ENCODE measurements at places on chromosomes 7 and 10. TPM values are rescaled to one million over a fixed set of nuclear protein-coding genes. Genes with fewer than 3 reads are reported as not detected.

- no peak for DNase-seq
These were observed 112.2 kb downstream of the ZMYND11 start for GRCh38 chr10:247480-247879.

MSMB gene
- total RNA-seq: 4.0 TPM

GRCh38 chr10:49738616-49739360, 23.3 kb downstream of the OGDHL start:
- DNase-seq: no peak

DNA sequence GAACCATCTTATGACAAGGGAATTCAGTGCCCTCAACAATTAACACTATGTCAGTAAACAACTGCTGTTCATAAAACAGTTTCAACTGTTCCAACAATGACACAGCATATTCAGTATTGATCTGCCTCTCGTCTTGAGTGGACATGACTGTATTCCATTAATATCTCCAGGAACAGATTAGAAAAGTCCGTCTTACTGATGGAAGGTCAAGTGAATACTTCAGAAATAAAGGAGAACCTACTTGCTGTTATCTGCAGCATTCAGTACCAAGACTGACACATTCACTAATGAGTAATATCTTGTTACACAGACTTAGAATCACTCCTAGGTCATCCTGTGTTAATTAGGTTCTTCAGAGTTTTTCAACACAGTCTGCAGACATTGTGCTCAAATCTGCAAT, 12.1 kb downstream of the KBTBD2 start:
- DNase-seq: no peak

GRCh38 chr7:26071622-26072456, 80.2 kb upstream of the NFE2L3 start:
- no peak for DNase-seq

GLI3 gene
- 10.2 TPM for total RNA-seq

SLC13A1 gene
- not detected for total RNA-seq

GRCh38 chr7:51797371-51797770, 480.8 kb upstream of the COBL start:
- DNase-seq: no peak

DNA sequence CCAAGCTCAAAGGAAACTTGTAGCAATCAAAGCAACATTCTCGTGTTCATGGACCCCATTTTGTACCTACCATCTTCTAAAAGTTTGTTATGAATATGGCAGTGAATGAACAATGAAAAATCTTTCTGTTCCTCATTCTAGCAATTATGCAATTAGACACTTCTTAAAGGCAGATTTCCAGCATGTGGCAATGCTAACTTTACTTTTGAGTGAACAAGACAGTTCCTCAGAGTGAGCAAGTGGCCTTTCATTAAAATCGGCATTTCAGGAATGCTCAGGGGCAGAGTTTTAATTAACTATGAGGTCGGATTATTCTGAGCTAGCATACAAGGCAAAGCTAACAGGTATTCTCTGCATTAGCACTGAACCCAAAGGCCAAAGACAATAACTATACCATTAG, 48.4 kb upstream of the NFE2L3 start:
- no peak for DNase-seq

GRCh38 chr7:54179321-54180029, 362.7 kb upstream of the VSTM2A start:
- no peak for DNase-seq

DNA sequence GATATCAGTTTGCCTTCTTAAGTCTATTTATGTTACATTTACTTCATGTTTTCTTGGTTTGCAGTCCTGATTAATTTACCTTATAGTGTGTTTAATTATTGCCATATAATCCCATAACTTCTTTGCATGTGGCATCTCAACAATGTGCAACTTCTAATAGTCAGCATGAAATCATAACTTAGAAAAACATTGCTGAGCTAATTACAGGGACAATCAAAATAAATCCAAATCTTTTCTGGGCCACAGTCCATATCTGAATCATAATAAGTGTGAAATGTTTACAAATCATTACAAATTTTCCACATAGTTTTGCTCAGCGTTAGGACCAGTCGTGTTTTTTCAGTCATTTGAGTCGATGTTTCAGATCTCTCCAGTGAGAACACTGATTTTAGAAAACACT, 29.1 kb upstream of the CABCOCO1 start:
- no peak for DNase-seq

- DNase-seq: no peak
These were observed 286.3 kb upstream of the ZMIZ1 start for GRCh38 chr10:78782441-78782840.

ATG9B gene
- total RNA-seq: 0.44 TPM

LRRC4 gene
- 3.2 TPM for total RNA-seq

PCDH15 gene
- not detected for total RNA-seq

DNA sequence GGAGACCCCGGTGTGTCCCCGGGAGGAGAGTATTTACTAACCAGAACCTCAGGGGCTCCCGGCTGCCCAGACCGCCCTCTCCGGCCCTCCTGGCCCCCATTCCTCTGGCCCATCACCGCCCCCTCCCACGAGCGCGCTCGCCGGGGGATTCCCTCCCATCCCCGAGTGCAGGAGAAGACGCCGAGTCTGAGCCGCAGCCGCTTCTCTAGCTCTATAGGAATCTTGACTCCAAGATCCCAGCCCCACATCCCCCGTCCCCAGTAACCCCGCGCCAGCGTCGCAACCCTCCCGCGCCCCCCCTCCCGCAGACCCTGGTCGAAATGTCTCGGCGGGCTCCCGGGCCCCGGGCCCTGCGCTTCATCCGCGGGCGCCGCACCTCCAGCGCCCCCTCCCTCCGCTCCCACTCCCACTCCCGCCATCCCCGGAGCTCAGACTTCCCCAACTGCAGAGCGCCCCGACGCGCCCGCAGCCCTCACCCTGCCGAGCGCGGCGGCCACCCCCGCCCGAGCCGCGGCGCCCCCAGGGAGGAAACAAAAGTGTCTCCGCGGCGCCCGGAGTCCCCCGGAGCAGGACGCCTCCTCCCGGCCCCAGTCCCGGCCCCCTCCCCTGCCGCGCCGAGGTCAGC, 541 bp downstream of the ELMO1 start:
- DNase-seq: no peak

DNA sequence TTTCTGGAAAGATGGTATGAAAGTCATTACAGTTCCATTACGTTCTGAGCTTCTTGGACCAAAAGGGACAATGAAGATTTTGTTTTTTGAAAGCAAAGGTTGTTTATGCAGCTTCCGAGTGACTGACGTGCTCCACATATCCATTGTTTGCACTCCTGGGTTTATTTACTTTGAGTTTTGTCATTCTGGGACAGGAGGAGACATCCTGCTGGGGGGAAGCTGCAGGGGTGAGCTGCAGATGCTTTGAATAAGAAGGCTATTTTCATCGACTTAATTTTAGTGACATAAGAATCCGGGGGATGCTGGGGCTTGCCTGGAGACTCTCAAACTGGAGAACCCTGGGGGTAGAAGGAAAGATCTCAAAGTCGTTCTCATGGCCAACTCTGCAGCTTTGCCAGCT, 12.7 kb upstream of the SFMBT2 start:
- DNase-seq: no peak

TEX36 gene
- not detected for total RNA-seq

GRCh38 chr7:7641129-7641663, 644 bp downstream of the UMAD1 start:
- no peak for DNase-seq

GRCh38 chr10:3777981-3778691, 6.9 kb downstream of the KLF6 start:
- DNase-seq: no peak

PNLIPRP3 gene
- 2.4 TPM for total RNA-seq

INA gene
- not detected for total RNA-seq

GRCh38 chr10:114195079-114195478, 15.9 kb downstream of the TDRD1 start:
- no peak for DNase-seq

DNA sequence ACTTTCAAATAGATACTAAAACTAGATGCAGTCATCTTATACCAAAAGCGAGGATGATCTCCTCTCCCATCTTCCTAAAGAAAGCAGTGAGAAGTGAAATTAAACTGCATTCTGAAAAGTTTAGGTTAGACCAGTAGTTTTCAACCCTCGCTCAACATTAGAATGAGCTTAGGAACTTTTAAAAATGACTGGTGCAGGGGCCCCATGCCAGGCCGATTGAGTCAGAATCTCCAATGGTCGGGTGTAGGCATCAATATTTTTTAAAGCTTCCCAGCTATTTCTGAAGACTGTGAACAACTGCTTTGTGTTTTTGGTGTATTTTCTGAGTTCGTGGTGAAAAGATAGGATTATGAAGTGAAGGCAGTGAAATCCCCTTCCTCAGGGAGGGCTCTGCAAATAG, 146.0 kb downstream of the VTI1A start:
- no peak for DNase-seq

- DNase-seq: no peak
These were observed 22.9 kb downstream of the CRHR2 start for GRCh38 chr7:30659312-30659711.

GRCh38 chr7:90677486-90678404, 81.6 kb downstream of the CDK14 start:
- no peak for DNase-seq

- DNase-seq: no peak
These were observed 102.5 kb downstream of the CDK14 start for GRCh38 chr7:90698616-90699015.

DNA sequence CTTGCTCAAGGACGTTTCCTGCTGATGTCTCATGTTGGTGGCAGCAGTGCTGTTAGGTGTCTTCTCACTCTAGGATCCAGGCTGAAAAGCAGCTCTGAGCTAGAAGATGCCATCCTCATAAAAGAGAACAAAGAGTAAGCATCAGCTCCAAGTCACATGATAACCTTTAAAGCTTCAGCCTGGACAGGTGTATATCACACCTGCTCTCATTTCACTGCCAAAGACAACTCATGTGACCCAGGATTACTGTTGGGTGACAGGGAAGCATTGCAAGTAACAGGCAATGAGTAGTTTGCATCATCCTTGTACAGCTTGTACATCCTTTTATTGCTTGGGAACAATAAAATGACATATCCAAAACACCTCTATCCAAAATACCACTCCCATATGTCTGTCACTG, 423.4 kb upstream of the DPP6 start:
- no peak for DNase-seq

- no peak for DNase-seq
These were observed 41.3 kb downstream of the CELF2 start for GRCh38 chr10:11058965-11059364.

GRCh38 chr7:93159490-93159889, 11.3 kb upstream of the SAMD9L start:
- DNase-seq: no peak

GRCh38 chr10:49539320-49539885, 482 bp upstream of the ERCC6 start:
- DNase-seq: no peak

INHBA gene
- total RNA-seq: 2.0 TPM

DNA sequence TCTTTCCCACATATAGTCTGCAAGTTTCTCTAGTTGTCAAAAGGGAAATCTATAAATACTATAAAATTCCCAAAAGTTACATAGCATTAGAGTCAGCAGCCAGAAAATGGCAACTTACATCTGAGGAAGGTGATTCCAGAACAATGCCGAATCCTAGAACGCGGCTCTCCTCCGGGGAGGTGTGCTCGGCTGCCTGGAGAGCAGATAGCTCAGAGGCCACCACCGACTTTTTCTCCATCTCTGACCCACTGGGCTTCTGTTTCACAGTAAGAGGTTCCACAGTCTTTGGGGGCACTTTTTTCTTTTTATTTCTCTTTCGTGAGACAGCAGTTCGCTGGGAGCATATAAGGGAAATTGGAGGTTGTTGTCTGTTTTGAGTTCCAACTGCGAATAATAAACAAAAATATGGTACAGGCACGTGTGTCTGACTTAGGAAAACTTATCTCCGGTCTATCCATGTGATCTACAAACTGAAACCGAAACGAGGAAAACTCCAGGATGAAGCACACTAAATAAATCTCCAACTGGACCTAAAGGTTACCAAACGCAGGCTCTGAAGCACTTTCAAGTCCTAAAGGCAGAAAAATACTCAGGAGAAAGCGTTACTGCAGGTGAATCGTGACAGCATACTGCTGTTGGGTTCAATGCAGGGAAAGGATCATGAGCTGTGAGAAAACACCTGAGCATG, 36.2 kb downstream of the BEND7 start:
- DNase-seq: no peak

- no peak for DNase-seq
These were observed 38.7 kb upstream of the GSAP start for GRCh38 chr7:77454802-77455201.

DNA sequence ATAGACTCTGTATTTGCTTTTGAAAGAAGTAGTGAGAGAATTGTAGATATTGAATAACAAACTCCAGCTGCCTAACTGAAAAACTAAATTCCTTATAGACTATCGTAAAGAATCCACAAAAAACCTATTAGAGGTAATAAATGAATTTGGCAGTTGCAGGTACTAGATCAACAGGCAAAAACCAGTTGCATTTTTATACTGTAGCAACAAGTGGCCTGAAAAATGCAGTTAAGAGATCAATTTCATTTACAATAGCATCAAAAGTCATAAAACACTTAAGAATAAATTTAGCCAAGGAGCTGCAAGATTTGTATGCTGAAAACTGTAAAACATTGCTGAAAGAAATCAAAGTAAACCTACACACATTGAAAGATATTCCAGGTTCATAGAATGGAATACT, 70.3 kb downstream of the GALNT11 start:
- no peak for DNase-seq

- no peak for DNase-seq
These were observed 355.9 kb upstream of the TMEM229A start for GRCh38 chr7:124388751-124389150.

PHKG1 gene
- 4.3 TPM for total RNA-seq

DNA sequence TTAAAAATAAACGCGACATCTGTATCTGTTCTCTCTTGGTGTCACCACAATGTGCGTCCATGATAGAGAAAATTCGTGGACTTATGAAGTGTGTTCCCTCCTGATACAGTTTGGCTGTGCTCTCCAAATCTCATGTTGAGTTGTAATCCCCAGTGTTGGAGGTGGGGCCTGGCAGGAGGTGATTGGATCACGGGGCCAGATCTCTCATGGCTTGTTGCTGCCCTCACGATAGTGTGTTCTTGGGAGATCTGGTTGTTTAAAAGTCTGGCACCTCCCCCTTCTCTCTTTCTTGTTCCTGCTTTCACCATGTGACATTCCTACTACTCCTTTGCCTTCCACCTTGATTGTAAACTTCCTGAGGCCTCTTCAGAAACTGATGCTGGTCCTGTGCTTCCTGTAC, 229.4 kb upstream of the MYO3A start:
- DNase-seq: no peak

- no peak for DNase-seq
These were observed 10.4 kb downstream of the VCL start for GRCh38 chr10:74008212-74008731.

- no peak for DNase-seq
These were observed 389.6 kb downstream of the REEP3 start for GRCh38 chr10:63910806-63911205.
